ENCODE measurements at places on chromosomes 6 and 20. TPM values are rescaled to one million over a fixed set of nuclear protein-coding genes. Genes with fewer than 3 reads are reported as not detected.
A peak's percentile ranks its signal among the peaks of the same experiment; 100 is the strongest.

- peak; percentile 84 for DNase-seq
Observed at GRCh38 chr6:32118782-32119628, 9.0 kb downstream of the ATF6B start.

DNA sequence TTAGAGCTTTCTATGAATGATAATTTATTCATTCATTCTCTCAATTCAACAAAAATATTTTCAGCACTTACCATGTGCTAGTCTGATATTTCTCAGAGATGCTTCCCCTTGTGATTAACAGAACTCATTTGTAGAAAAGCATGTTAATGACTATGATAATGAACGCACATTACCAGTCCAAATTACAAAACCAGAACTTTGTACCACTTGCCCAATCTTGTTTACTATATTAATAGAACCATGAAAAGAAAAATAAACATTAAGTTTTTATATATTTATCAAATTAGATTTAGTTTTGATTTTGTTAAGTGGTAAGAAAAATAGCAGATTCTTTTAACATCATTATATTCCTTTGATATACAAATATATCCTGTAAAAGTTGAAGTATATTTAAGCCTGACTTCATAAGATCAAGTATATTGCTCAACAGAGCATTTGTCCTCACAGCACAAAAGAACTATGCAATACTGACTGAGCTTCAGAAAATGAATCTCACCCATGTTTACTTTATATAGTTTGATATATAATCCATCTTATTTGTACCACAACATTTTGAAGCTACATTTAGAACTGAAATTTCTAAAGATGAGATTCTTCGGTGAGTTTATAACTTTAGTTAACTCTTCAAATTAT lies 48.9 kb downstream of the TMEM244 start:
- DNase-seq, result no peak

DNA sequence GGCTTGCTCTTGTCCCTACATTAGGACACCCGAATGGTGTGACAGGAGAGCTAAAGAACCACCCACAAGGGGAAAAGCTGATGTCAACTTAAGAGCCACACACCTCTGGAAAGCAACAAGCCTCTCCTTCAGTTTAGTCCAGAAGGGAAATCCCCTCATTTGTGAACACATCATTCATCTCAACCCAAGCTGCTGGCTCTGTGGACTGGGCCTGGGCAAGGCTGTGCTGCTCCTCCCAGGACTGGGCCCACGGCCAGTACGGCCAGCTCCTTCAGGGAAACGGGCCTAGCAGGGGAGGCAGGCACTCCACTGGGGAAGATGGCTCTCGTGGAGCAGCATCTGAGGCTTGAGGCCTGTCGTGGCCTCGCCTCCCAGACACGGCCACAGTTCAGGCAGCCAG lies 12.8 kb upstream of the SLC4A11 start:
- DNase-seq, result no peak

GRCh38 chr6:72861935-72862432 lies 240.1 kb downstream of the KCNQ5 start:
- no peak for DNase-seq

The MYB gene
- total RNA-seq, result 50.9 TPM

All from activated CD8-positive, alpha-beta T cell treated with anti-CD3 and anti-CD28 coated beads for 36 hours (primary cell).